ENCODE measurements at places on chromosomes 13 and 19. TPM values are rescaled to one million over a fixed set of nuclear protein-coding genes. Genes with fewer than 3 reads are reported as not detected.

- no peak for DNase-seq
Observed at GRCh38 chr13:59568306-59568705, 595.4 kb downstream of the DIAPH3 start.

GRCh38 chr19:13640611-13641010 lies 123.7 kb upstream of the MRI1 start:
- DNase-seq: no peak

DNA sequence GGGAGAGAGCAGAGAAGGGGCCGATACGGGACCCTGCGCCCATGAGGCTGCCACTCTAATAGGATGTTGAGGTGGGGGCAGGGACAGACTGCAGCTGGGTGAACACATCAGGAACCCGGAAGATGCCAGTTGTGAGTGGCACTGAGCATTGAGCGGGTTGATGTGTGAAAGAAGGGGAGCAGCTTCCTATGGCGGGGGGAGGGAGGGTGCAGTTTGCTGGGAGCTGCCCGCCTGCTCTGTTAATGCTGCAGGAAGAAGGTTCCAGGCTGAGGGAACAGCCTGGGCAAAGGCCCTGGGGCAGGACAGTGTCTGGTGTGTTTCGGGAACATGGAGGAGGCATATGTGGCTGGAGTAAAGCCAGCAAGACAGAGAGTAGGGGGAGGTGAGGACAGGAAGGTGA lies 29.8 kb downstream of the DNM2 start:
- no peak for DNase-seq

- no peak for DNase-seq
Observed at GRCh38 chr13:20131057-20131832, 29.6 kb downstream of the GJA3 start.

- DNase-seq: no peak
Observed at GRCh38 chr19:30804751-30805150, 432.6 kb downstream of the ZNF536 start.

GRCh38 chr13:28251466-28251865 lies 113.1 kb downstream of the PAN3 start:
- no peak for DNase-seq

GRCh38 chr19:17328517-17329365 lies 5.9 kb downstream of the ANO8 start:
- DNase-seq: no peak

DNA sequence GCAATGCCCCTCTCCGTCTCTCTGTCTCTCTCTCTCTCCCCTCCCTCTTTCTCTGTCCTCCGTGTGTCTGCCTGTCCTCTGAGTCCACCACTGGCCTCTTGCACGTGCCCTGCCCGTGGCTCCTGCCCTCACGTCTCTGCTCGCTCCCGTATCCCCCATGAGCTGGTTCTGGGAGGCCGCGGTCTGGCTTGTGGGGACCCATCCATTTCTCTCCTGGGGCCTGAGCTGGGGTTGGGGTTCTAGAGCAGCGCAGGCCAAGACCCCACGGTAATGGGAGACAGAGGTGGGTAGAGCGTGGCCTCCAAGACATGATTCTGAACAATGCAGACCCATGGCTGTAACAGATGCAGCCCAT lies 19.0 kb downstream of the C2CD4C start:
- no peak for DNase-seq

DNA sequence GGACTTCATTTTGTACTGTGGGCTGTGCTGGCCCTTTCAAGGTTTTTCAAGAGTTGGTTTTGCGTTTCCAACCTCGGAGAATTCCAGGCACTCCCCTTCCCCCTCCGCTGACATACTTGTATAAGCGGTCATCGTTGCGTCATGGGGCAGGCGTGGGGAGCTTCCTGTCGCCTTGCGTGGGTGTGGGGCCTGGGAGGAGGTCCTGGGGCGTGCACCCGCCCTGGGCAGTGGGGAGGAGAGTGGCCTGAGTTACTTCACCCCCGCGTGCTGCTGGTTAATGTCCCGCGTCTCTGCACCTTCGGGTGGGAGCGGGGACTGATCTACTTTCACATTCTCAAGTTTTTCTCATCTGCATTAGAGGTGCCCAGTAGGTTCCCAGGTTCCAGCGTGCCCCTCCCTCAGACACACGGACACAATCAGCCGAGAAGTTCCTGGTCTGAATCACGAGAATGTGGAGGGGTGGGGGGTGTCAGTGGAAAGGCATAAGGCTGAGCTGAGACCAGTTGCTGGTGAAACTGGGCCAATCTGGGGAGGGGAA lies 4.1 kb downstream of the IER2 start:
- DNase-seq: no peak

ADGRE3 gene
- total RNA-seq: not detected

NKG7 gene
- total RNA-seq: not detected

GARIN5A gene
- 12.2 TPM for total RNA-seq

ZNF554 gene
- total RNA-seq: 4.0 TPM

PTH2 gene
- 9.5 TPM for total RNA-seq

VRK3 gene
- 44.0 TPM for total RNA-seq

CCDC169 gene
- not detected for total RNA-seq

KIRREL2 gene
- 1.3 TPM for total RNA-seq

CLDND2 gene
- total RNA-seq: 1.8 TPM

EDNRB gene
- 0.22 TPM for total RNA-seq

All from HCT116 (cell line).